ENCODE measurements at places on chromosomes 11 and 22. TPM values are rescaled to one million over a fixed set of nuclear protein-coding genes. Genes with fewer than 3 reads are reported as not detected.

Gene OR52E1
- total RNA-seq = not detected

- peak; percentile 89 for DNase-seq
These were observed 15.2 kb upstream of the FCHSD2 start for GRCh38 chr11:73157101-73158010.

GRCh38 chr22:27885977-27886842, 32.8 kb downstream of the PITPNB start:
- no peak for DNase-seq

- peak; percentile 5 for DNase-seq
These were observed 1.6 kb upstream of the ACY3 start for GRCh38 chr11:67651976-67652781.

Gene SNX32
- not detected for total RNA-seq

GRCh38 chr11:20327377-20327935, 36.1 kb upstream of the HTATIP2 start:
- no peak for DNase-seq

- DNase-seq = no peak
These were observed 3.1 kb downstream of the GAB2 start for GRCh38 chr11:78414321-78415051.

- no peak for DNase-seq
These were observed at the start of gene TCN1 for GRCh38 chr11:59866397-59866796. TCN1 (minus strand) TSS chr11:59866487; CDS start chr11:59866470, 17 bp downstream.

GRCh38 chr11:88508418-88508758, 170.9 kb upstream of the CTSC start:
- no peak for DNase-seq

- DNase-seq = no peak
These were observed 12.8 kb downstream of the CAPRIN1 start for GRCh38 chr11:34064291-34064690.

- no peak for DNase-seq
These were observed 106.7 kb downstream of the APIP start for GRCh38 chr11:34809191-34810106.

DNA sequence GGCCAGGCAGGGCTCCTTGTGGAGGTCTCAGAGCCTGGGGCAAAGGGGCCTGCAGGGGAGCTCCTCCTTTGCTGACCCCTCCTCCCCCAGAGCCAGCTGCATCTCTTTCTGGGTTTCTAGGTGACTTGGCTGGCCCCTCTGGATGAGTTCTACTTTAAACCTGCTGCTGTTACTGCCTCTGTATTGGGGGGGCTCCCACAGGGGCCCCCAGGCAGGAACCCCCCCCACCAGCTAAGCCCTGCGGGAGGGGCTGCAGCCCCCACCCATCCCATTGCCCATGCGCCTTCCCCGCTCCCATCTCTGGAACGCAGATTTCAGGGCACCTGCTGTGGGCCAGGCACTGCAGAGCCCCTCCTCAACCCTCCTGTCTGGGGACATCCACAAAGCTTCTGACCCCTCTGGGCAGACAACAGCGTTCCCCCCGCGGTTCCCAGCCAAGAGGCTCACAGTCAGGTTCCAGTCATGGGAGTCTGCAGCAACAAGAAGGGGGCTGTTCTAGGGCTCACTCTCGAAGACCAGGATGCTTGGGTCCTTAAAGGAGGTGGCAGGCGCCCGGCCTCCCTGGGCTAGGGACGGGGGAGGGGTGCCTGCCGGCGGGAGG, 815 bp upstream of the PLCB3 start:
- no peak for DNase-seq

DNA sequence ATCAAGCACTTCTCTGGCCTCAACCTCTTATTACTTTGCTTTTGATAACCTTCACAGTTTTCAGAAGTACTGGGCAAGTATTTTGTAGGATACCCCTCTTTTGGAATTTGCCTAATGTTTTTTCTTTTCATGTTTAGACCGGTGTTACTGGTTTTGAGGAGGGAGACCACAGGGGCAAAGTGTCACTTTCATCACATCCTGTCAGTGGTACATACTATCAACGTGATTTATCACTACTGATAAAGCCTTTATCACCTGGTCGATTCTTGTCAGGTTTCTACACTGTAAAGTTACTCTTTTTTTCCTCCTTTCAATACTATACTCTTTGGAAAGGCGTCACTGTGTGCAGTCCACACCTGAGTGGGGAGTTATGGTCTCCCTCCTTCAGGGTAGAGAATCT, 26.7 kb downstream of the QSER1 start:
- DNase-seq = no peak

- DNase-seq = no peak
These were observed 86.5 kb upstream of the E2F8 start for GRCh38 chr11:19327280-19327679.

DNA sequence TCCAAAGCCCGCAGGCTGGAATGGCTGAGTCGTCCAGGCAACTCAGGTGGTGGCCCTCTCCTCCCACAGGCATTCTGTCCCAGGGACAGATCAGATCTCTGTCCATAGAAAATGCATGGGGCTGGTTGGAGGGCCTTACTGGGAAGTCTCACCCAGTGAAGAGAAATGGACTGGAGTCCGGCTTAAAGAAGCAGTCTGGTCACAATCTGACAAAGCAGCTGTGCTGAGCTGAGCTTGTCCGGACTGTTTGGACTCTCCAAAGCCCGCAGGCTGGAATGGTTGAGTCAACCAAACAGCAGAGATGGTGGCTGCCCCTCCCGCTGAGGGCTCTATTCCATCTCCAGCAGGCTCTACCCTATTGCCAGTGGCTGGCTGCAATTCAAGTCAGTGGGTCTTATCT, 14.4 kb upstream of the DEPDC7 start:
- DNase-seq = no peak

DNA sequence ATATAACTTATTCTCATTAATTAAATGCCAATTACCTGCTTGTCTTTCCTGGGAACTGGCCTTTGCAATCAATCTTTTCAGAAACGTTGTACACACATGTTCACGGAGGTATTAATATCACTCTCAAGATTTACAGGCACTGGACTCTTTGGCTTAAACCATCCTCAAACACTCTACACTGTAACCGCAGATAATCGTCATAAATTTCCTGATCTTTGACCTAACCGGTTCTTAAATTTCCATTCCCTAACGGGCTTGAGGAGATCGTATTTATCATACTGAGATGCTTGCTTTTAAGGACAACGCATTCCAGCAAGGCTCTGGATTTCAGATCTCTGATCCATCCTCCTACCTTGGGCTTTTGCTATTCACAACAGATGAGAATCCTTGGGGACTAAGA, 72.8 kb downstream of the ARL14EP start:
- DNase-seq = no peak

Gene CEND1
- total RNA-seq = not detected

Gene GPR83
- total RNA-seq = not detected

GRCh38 chr22:26494506-26494905, 10.8 kb downstream of the SRRD start:
- no peak for DNase-seq

Gene TMPRSS5
- total RNA-seq = 0.80 TPM

GRCh38 chr11:32960553-32961164, 55.0 kb upstream of the DEPDC7 start:
- DNase-seq = no peak

GRCh38 chr11:10622957-10623791, 54.7 kb upstream of the LYVE1 start:
- DNase-seq = no peak

GRCh38 chr11:123564221-123564620, 90.2 kb downstream of the SCN3B start:
- DNase-seq = no peak

DNA sequence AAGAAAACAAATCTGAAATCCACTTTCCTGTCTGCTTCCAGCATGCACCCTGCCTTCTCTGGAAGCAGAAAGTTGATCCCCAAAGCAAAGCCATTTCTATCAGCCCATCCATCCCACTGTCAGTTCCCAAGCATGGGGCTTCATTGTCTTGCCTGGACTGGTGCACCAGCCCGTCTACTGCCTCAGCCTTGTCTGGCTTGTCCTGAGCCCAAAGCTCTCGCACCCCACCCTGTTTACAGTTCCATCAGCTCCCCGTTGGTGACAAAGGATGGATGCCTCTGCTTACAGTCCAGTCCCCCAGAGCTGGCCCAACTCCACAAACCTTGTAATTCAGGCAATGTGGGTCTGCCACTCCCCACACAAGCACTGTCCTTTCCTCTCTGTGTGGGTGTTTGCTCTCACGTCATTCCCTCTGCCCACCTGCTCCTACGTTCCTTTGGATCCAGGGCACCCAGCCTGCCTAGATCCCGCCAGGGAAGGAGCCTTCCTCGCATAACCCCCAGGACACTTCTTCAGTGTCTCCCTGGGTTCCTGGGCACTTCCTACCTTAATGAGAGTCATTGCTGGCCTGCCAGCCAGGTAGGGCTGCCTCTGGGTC, 38.8 kb downstream of the FBLN1 start:
- no peak for DNase-seq

Gene DCHS1
- total RNA-seq = 23.0 TPM

Gene VPREB1
- total RNA-seq = not detected

GRCh38 chr22:23903328-23903971, 9.3 kb downstream of the MIF start:
- no peak for DNase-seq

DNA sequence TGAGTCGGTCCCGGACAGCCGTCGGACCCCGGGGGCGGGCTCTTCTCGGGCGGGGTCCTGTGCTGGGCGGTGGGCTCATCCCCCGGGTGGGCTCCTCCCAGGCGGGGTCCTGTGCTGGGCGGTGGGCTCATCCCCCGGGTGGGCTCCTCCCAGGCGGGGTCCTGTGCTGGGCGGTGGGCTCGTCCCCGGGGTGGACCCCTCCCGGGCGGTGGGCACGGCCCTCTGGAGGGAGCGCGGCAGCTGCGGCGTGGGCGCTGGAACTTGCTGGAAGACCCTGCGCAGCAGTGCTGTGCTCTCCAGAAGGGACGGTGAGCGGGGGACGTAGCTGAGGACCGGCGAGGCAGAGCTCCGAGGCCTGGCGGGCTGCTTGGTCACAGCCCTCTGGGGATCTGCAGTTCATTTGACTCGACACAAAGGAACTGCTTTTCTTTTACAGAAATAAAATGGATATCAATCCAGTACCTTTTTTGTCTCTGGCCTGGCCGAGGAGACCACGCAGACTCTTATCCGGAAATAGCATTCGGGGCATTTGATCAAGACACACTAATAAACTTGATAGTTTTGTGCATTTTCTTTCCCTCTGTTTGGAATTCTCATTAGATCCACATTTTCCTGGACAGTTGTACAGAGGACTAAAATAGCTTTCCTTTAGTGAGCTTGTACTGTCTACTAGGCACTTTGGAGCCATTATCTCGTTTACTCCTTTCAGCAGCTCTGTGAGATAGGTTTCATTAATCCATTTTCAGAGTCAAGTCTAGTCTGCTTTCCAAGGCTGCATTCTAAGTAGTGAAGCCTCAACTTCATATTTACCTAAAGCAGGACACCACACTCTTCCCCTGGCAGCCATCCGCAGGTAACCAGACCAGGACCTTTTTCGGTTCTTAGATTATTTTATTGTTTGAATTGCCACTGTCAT, 812 bp downstream of the JAM3 start:
- DNase-seq = no peak

- DNase-seq = no peak
These were observed 255.5 kb downstream of the DYNC2H1 start for GRCh38 chr11:103364687-103365086.

Gene OR2AG2
- 0.06 TPM for total RNA-seq

- DNase-seq = peak; percentile 92
These were observed at the start of gene BMAL1 for GRCh38 chr11:13277768-13278608. BMAL1 (plus strand) TSS chr11:13277790; CDS start chr11:13354309, 76,519 bp downstream.

DNA sequence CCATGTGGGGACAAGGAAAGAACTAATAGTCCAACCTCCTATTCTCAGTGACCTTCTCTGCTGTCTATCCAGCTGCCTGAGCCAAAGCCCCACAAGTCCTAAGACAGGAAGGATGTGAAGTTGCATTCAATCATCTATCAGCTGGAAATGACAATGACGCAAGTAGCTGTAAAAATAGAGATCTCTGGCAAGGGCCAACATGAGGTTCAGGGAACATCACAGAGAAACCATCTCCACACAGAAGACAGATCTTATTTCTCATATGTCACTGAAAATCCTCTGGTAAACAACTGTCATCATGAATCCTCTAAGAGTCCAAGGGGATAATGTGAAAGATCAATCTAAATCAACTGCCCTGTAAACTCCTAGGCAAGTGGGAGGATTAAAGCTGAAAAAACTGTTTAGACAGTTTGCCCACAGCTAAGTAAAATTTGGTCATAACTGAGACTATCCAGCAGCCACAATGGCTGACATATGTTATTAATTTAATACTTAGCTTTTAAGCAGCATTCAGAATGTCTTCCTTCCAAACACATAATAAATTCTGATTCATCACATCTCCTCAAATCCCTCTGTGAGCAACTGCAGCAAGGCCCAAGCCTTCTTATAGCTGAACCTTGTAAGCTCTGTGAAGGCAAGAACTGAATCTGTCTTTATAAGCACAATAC, 52.1 kb downstream of the ALG9 start:
- DNase-seq = no peak

DNA sequence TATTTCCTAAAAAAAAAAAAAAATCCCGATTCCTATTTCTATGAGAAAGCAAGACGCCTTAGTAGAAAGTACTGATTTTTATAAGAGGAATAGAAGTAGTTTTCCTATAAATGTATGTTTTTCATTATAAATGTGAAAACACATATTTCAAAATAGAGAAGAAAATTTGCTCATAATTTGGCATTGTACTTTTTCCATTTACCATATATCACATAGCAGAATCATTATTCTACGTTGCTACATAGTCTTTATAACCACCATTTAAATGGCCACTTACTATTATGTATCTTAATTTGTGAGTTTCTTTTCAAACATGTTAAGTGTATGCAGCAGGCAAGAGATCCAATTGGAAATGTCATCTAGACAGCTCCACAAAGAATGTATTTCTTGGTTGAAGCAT, 99.0 kb downstream of the CCDC34 start:
- DNase-seq = no peak

GRCh38 chr22:27754247-27754887, 47.2 kb downstream of the MN1 start:
- no peak for DNase-seq

DNA sequence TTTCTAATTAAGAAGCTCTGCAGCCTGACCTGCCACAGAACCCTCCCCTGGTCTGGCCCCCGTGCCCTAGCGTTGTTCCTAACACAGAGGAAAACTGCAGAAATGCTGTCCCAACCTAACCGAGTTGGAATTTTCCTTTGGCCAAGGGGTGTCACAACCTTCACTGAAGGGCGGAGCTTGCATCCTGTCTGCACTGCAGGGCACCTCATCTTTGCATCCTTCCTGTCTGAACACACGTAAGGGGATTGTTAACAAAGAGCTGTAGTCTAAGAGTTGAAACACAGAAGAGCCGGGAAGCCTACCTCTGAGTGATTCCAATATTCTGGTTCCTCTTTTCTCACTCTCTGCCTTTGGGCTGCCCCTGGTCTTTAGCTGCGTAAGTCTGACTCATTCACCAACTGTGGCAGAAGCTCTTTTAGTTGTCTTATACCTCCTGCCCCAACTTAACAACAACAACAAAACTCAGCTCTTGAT, 1.6 kb downstream of the DIXDC1 start:
- no peak for DNase-seq
